Bone marrow (tissue), 2 donors: ENCODE measurements at places on chromosomes 6 and 20.

DNA sequence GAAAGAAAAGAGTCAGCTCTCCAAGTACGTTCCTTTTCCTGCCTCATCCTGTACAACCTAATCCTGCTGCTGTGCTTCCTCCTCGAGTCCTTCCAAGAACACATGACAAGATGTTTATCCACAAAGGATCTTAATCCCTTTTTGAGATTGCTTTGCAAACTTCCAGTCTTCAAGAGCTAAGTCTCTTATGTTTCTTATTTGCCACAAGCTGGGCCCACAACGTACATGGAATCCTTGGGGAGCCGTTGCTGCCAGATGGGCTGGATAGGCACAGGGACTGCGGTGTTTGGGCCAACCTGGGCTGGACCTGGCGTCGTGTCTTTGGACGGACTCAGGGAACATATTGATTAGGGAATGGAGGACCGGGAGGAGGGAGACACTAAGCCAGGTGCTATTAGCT lies 79.7 kb upstream of the AFDN start:
- DNase-seq, result no peak

- no peak for DNase-seq
These were observed 132.0 kb downstream of the PCSK2 start for GRCh38 chr20:17358854-17359253.

DNA sequence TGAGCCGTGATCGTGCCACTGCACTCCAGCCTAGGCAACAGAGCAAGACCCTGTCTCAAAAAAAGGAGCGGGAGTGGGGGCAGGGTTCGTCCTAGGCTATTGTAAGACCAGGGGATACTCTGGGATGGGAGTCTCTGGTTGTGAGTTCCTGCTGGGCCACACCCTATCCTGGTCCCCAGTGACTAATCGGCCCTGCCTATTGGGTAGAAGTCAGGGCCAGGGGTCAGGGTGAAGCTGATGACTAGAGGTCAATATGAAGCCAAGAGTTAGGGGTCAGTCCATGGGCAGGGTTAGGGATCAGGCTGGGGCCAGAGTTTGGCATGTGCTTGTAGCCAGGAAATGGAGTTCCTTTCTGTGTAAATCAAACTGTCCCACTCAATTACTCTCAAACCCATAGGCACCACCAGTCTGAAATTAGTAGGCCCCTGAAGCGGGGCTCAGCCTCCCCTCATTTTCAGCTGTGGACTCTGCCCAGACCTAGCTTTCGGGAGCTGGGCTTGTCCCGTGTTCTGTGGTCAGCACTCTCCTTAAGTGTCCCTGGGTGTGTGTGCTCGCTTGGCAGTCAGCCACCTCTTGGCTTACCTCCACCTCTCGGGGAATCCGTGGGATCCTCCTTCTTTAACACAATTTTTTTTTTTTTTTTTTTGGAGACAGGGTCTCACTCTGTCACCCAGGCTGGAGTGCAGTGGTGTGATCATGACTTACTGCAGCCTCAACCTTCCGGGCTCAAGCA lies 1.8 kb downstream of the HSPA12B start:
- DNase-seq, result no peak

- no peak for DNase-seq
These were observed 222.8 kb upstream of the PLN start for GRCh38 chr6:118325220-118325860.

DNA sequence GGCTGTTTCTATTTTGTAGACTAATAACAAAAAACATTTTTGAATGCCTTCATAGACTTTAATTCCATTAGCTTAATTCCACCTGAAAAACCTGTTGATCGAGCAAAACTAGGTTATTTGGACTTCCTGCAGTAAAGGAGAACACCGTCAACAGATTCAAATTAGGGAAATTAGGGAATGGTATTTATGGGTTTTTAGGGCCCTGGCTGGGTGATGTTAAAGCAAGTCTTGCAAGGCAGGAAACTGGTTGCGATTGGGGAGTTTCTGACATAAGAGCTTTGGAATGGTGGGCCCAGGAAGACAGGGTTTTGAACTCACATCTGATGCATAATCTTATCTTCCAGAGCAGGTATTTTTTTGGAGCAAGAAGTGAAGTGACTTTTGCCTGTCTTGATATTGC lies 40.1 kb upstream of the TFAP2C start:
- no peak for DNase-seq
